ENCODE measurements at places on chromosomes 3 and 15.

DNA sequence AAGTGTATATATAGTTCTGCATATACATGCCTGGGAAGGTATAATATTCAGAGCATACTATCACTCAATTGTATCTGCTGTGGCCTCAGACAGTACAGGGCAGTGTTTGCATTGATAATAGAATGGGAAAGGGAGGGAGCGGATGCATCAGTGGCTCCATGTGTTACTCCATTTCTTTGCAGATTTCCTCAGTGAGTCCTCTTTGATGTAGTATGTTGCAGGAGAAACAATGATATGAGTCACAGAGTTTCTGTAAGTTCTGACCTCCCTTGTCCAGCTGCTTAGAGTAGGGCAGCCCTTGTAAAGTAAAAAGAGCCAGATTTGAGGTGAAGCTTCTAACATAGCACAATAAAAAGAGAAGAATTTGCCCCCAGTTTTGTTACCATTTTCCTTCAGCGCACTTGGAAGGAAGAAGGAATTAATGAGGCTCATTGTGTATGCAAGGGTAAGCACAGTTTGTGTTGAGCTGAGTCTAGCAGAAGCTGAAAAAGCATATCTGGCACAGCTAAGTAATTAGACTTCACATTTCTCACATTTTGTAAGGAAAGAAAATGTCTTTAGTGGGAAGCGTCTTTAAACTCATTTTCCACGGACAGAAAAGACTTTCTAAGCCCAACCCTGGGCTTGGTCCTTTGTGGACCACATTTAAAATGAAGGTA is 555.8 kb upstream of the IL12A start:
- no peak for DNase-seq

GRCh38 chr3:143901105-143901504 is 52.8 kb upstream of the SLC9A9 start:
- no peak for DNase-seq

GRCh38 chr3:49908373-49909199 is 4.9 kb upstream of the MST1R start:
- DNase-seq: no peak

DNA sequence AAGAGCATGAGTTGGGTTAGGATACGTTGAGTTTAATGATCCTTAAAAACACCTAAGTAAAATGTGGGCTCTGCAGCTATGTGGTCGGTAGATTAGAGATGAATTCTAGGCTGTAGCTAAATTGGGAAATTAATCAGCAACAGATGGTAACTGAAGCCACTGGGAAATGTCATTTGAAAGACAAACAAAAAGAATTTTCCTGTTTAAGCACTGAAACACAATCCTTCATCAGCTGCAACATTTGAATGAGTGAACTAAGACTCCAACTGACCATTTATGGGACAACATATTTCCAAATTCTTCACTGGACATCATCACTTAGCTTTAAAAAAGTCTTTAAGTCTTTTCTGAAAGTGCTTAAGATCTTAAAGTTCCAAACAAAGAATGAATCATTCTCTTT is 226.9 kb downstream of the ZNF385D start:
- no peak for DNase-seq

- no peak for DNase-seq
Measured at GRCh38 chr3:32420126-32421038, 28.7 kb downstream of the CMTM7 start.

- no peak for DNase-seq
Measured at GRCh38 chr15:84143753-84144314, 91.7 kb upstream of the GOLGA6L4 start.

DNA sequence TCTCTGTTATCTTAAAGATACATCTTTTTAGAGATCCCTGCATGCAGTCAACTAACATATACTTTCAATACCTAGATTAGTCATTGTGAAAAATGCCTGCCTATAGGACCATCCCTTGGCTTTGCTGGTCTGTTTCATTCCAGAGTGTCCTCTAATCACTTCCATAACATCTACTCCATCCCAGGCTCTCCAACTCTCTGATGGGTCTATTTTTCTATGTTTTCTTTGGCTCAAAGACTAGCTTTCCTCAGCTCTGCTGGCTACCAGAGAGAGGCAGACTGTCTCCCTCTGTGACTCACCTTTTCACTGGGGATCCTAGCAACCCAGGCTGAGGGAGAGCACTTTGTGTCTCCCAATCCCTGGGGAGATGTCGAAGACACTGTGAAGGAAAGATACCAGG is 547.7 kb upstream of the MCTP2 start:
- no peak for DNase-seq

DNA sequence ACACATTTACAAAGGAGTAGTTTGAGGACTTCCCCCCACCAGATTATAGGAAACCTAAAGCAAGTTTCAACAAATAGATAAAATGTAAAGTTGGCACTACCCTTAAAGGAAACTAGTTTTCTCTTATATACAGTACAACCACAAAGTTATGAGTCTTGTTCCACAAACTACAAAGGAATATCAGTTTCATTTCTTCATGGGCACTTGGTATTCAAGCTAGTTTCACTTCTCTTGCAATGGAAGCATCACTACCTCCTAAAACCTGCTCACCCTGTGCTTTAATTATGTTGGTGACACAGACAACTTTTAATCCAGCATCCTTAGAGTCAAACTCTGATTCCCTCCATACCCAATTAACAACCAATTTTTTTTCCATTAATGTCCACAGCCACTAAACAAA is 707.0 kb downstream of the ROBO2 start:
- DNase-seq: no peak

DNA sequence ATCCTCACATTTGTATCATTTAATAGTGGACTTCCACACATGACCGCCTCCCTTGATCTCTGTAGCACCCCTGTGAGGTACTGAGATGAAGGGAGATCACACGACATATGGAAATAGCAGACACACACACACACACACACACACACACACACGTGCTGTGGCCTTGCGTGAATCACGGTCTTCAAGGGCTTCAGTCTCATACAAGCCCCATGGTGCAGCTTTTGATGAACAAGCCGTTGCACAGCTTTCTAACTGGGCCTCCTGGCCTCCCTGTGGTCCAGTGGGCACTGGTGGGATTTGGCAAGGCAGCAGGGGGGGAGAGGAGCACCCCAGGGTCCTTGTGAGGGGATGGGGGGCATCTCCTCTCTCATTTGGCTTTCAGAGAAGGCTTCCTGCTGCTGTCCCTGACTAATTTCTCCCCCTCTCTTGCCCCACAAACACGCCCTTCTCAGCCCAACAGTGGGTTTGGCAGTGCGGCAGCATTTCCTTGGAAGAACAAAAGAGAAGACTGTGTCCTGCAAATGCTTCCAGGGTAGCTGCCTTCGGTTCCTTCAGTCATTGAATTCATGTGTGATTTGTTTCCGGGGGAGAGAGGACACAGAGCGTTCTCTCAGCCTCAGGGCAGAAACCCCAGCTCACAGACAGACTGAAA is 98.7 kb downstream of the SMAD6 start:
- DNase-seq: no peak

DNA sequence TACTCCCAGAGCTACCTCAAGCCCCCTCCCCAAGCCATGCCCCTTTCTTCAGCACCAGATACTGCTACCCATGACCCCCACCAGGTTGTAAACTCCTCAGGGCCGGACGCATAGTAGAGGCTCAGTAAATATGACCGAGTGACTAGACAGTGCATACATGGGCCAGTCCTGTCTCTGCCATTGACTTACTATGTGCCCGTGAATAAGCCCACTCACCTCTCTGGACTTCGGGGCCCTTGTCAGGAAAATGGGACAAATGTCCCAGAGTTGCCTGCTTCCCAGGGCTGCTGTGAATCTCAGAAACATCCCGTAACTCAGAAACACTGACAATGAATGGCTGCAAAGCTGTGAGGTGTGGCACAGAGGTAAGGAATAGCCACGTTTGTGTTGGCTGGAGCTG is 48.2 kb upstream of the FGD5 start:
- DNase-seq: no peak

DNA sequence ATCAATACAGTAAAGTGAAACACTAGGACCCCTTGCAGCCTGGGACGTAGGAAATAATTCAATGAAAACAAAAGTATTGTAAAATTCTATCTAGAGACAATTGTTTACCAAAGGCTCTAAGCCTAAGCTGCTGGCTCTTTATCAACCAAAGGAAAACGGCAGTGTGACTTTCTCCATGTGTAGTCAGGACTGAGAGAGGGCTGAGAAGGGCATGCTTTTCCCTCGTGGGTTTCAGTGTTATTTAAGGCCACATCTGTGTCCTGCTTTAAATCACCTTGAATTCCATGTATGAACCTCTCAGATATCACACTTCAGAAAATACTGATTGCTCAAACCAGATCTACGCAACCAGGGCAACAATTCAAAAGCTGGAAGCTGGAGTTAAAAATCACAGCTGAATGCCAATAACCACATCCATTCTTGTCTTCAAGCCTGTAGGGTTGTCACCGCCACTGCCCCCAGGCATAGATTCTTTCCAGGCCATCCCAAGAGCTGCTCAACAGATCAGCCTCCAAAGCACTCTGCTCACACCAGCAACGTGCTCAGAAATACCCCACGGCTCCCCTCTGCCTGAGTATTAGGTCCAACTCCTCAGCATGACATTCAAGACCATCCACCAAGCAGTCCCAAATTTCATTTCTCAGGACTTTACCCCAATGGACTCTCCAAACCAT is 124.0 kb downstream of the SRGAP3 start:
- DNase-seq: no peak

DNA sequence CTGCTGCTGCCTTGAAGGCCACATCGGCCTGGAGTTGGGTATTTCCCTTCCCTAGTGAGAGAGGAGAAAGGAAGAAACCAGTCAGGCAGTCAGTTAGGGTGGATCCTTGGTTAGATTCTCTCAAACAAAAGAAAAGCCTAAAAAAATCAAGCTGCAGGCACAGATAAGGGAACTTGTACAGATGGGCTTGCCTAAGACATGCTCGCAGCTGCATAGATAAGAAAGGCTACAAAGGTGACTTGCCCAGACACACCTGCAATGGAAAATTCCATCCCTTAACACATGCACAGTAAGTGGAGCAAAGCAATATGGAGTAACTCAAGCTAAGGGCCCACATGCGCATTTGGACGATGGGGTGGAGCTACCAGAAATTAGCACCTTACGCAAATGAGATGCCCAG is 199.7 kb upstream of the ARPP21 start:
- no peak for DNase-seq

- DNase-seq: peak; percentile 63
Measured at GRCh38 chr3:14791343-14791945, 27.3 kb upstream of the FGD5 start.

DNA sequence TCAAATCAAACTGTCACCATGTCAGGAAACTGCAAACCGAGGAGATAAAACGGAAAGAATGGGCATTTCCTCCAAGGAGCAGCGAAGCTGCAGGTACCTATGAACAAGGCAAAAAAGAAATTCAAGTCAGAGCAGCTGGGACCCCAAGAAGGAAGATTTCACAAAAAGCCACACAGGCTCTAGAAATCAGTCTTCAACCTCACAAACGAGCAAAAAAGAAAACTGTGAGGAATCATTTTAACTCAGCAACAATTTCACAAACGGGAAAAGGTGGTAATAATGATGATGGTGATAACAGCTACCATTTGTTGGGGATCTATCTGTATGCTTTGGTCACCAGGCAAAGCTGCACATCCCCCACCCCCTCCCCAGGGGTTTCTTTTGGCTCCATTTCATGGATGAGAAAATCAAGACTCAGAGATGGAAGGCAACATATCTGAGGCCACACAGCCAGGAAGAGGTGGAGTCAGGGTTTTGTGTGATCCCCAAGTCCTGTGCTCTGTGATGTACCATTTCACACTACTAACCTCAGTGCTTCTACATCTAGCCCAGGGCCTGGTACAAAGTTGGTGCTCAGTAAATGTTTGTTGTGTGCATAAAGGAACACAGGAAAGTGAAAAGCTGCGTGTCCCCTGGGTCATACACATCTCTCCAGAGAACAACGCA is 109.9 kb downstream of the IQSEC1 start:
- DNase-seq: no peak

DNA sequence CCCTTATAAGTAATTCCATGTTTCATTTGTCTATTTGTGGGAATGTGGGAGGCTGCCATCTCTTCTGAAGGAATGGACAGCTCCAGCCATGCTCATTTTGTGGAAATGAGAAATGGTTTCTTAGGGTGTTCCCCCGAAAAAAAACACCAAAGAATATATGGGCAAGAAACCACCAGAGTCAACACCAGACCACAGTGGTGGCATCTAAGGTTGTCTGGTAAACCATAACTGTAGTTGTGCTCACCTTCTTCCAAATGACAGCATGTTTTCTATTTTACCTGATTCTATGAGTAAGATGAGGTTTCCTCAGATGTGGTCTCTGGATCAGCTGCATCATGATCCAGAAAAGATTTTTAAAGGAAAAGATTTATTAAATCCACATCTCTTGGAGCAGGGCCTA is 217.0 kb upstream of the C2CD4B start:
- no peak for DNase-seq

DNA sequence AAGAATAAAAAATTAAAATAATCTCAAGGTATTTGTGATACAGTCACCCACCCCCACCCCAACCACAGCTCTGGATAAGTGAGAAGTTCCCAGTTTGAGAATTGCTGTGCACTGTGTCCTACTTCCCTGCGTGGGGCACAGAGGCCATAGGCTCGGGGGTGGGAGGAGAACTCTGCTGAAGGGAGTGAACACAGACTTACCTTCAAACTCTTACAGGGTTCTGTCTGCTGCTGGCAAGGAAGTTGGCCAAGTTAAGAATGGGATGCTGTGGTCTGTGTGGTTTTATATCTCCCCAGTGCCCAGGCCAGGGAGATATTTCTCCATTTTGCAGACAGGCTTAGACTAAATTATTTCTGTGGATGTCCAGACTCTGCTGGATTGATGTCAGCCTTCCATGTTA is 37.6 kb downstream of the SPTSSB start:
- DNase-seq: no peak

GRCh38 chr3:152874896-152875749 is 40.2 kb downstream of the P2RY1 start:
- no peak for DNase-seq

- no peak for DNase-seq
Measured at GRCh38 chr15:67501836-67502461, 19.0 kb upstream of the C15orf61 start.

DNA sequence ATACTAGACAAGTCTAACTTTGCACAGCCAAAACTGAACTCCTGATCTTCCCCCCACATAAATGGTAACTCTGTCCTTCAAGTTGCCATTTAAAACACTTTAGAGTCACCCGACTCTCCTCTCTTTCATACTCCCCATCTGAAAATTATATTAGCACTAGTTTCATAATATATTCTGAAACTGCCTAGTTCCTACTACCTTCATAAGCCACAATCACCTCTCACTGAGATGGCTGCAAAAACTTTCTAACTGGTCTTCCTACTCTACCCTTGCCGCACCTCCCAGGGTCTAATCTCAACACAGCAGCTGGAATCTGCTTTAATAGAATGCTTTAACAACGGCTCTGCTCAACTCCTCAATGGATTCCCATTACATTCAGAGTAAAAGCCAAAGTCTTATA is 55.0 kb downstream of the GLB1 start:
- DNase-seq: no peak

- DNase-seq: no peak
Measured at GRCh38 chr3:45966950-45967640, 23.8 kb downstream of the CXCR6 start.

GRCh38 chr3:102302020-102302419 is 132.8 kb upstream of the ZPLD1 start:
- no peak for DNase-seq

- DNase-seq: no peak
Measured at GRCh38 chr3:174951498-174952005, 92.4 kb downstream of the NAALADL2 start.
